ENCODE measurements at places on chromosomes 6 and 20.

DNA sequence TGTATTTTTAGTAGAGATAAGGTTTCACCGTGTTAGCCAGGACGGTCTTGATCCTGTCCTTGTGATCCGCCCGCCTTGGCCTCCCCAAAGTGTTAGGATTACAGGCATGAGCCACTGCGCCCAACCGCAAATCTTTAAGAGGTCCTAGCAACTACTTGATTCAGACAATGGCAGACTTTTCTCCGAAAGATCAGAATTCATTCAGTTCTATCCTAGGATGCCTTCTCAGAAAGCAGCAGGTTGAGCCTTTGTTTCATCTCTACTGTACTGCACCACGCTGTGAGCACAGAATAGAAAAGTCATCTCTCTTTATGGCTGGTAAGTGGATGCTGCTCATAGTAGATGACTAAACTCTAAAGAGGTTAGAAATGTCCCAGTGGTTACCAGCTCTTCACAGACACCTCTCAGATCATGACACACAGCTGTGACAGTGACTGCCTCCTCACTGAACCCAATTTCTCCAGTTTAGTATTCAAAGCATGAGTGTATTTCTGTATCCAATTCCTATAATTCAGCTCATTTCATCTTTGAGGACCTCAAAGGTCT is 6.0 kb upstream of the HSF2 start:
- DNase-seq: peak; percentile 21
- no peak overlapping the region for H3K27ac ChIP-seq
- H3K27me3 ChIP-seq: no peaks in the 10 kb centered on the region
- H3K36me3 ChIP-seq: no peaks in the 10 kb centered on the region

DNA sequence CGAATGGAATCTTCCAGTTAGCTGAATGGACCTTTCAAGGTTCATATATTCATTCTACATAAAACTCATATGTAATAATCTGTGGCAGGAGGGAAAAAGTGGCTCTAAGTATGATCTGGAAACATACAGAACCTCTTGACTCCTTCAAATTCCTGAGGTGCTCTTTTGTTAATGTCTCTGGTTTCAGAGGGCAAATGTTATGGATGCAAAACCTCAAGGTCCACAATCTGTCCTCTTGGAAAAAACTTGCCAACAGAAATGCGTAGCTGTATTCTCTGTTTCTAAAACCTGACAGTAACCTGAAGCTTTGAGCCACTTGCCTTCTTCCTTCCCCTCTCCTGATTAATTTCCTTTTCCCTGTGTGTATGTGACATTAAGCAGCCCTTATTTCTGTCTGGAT is 80.9 kb upstream of the SUPT3H start:
- peaks cover 29% of the 10 kb centered on the region for H3K4me1 ChIP-seq
- H3K4me3 ChIP-seq: no peak overlapping the region

DNA sequence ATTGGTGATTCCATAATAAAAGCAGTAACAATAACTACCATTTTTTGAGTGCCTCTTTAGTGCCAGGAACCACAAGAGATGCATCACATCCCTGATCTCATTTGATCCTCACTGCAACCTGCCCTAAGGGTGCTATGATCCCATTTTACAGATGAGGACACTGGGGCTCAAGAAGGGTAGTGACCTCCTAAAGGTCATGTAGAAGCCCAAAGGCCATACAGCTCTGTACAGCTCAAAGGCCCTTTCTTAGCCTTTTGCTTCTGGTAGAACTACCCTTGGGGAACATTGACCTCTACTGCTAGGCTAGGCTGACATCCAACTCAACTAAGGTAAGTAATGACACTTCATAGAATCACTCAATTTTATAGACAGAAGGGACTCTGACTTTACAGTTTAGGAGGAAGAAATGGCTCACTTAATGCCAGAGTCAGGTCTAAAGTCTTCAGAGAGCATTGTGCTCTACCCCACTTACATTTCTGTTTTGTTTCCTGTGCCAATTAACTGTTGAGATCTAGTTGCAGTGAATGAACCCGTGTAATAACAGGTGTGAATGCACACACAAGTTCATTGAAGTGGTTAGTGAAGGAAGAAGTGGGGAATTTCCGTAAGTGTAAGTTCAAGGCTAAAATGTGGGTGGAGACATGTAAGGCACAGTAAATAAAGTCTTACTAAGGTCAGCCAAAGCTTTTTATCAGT is 10.7 kb downstream of the SLC9A8 start:
- peak overlapping the region; percentile 32 for H3K4me3 ChIP-seq
- no peaks in the 10 kb centered on the region for H3K27me3 ChIP-seq
- H3K27ac ChIP-seq: peak overlapping the region; percentile 80
- peaks cover 44% of the 10 kb centered on the region for H3K4me1 ChIP-seq
- peak; percentile 34 for DNase-seq

GRCh38 chr6:11012295-11012754 is 31.8 kb downstream of the ELOVL2 start:
- H3K4me1 ChIP-seq: no peaks in the 10 kb centered on the region
- no peak overlapping the region for H3K27ac ChIP-seq
- H3K4me3 ChIP-seq: no peak overlapping the region
- no peak for DNase-seq
- H3K36me3 ChIP-seq: no peaks in the 10 kb centered on the region

DNA sequence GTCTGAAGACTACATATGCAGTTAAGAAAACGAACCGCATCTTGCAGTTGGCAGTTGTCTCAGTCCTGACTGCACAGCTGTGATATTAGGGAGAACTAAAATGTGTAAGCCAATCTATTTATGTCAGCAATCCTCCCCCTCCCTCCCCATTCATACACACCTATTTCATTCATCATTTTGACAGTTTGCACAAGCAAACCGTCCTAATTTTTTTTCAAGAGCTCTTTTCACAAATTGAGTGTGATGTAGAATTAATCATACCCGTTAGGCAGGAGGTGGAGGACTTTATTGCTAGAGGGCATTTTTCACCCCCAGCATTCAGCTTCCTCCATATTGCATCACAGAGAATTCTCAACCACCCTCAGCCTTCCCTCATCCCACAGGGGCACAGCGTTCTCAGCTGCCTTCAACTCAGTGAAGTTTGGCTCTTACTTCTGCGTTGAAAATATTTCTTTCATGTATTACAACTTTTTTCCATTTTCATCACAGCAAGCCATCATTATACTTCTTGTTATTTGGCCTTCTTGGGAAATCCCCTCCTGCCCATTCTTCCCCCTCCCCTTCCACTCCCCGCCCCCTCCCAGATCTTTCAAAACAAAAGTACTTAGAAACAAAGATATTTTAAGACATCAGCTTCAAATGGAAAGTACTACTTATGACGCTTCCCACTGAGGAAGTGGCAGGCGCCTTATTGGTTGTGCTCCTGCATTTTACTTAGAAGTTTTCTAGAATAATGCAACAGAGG is 37.5 kb downstream of the NOX3 start:
- peak overlapping the region; percentile 80 for H3K4me3 ChIP-seq
- H3K4me1 ChIP-seq: peaks cover 35% of the 10 kb centered on the region
- DNase-seq: peak; percentile 69
- H3K27ac ChIP-seq: peak overlapping the region; percentile 96
- no peaks in the 10 kb centered on the region for H3K36me3 ChIP-seq

DNA sequence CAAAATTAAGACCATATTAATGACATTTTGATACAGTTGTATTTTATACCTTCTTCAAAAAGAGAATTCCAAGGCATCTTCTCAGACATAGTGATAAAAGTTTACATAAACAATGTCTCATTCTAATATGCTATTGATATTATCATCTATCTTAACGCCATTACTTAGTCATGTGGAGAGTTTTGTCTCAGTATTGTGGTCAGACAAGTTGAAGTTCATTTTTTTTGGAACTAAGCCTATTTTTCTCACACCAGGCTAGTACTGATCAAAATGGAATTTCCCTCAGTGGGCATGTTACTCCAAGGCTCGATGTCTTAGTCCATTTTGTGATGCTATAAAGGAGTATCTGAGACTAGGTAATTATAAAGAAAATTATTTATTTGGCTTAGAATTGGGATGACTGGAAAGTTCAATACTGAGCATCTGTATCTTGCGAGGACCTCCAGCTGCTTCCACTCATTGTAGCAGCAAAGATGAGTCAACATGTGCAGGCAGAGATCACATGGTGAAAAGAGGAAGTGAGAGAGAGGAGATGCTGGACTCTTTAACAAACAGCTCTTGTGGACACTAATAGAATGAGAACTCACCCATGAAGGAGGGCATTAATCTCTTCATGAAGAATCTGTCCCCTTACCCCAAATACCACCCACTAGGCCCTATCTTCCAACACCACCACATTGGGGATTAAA is 825.5 kb upstream of the MANEA start:
- DNase-seq: no peak
- no peak overlapping the region for H3K4me3 ChIP-seq
- H3K27ac ChIP-seq: no peak overlapping the region
- no peaks in the 10 kb centered on the region for H3K27me3 ChIP-seq
- H3K4me1 ChIP-seq: no peaks in the 10 kb centered on the region
- H3K36me3 ChIP-seq: no peaks in the 10 kb centered on the region

DNA sequence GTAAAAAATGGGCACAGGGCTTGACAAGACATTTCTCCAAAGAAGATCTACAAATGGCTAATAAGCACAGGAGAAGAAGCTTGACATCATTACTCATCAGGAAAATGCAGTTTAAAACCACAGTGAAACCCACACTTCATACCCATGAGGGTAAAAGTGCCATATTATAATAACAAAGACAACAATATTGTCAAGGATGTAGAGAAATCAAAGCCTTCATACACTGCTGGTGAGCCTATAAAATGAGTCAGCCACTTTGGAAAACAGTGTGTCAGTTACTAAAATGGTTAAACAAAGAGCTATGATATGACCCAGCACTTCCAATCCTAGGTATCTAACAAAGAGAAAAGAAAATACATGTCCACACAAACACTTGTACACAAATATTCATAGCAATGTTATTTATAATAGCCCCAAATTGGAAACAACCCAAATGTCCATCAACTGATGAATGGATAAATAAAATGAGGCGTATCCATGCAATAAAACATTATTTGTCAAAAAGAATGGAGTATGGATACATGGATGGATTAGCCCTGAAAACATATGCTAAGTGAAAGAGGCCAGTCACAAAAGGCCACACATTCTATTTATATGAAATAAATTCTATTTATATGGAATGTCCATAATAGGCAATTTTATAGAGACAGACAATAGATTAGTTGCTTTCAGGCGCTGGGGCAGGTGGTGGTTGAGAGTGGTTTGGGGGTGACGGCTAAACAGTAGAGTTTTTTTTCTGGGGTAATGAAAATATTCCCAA is 11.5 kb upstream of the IL20RA start:
- no peaks in the 10 kb centered on the region for H3K4me1 ChIP-seq
- no peak for DNase-seq
- H3K4me3 ChIP-seq: no peak overlapping the region
- peaks cover 54% of the 10 kb centered on the region for H3K27me3 ChIP-seq

GRCh38 chr20:62795023-62795761 is 1.1 kb upstream of the MRGBP start:
- peaks cover 21% of the 10 kb centered on the region for H3K36me3 ChIP-seq
- DNase-seq: peak; percentile 74
- H3K27me3 ChIP-seq: no peaks in the 10 kb centered on the region
- peaks cover 24% of the 10 kb centered on the region for H3K4me1 ChIP-seq

DNA sequence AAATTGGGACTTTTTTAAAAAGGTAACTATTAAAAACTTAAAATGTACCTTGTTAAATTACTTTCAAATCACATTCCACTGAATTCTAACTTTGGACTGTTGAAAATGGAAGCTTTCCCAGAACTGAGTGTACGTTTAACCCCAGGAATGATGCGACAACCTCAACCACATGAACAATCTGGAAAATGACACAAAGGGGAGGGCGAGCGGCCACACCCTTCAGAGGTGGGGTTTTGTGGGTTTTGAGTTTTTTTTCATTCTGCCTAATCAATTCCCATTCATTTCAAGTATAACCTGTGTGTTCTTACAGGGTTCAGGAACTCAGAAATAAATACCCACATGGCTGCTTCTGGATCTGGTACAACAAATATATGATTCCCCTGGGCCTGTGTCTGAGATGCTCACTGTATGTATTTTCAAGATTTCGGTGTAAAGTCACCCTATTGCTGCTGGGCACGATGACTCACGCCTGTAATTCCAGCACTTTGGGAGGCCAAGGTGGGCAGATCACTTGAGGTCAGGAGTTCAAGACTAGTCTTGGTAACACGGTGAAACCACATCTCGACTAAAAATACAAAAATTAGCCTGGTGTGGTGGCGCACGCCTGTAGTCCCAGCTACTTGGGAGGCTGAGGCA is 21.6 kb downstream of the CNKSR3 start:
- peaks cover 3% of the 10 kb centered on the region for H3K27me3 ChIP-seq
- DNase-seq: no peak
- H3K4me3 ChIP-seq: no peak overlapping the region
- no peaks in the 10 kb centered on the region for H3K36me3 ChIP-seq
- H3K4me1 ChIP-seq: no peaks in the 10 kb centered on the region

- H3K27me3 ChIP-seq: peaks cover 12% of the 10 kb centered on the region
- H3K36me3 ChIP-seq: peaks cover 24% of the 10 kb centered on the region
- peak; percentile 42 for DNase-seq
- H3K27ac ChIP-seq: peak overlapping the region; percentile 83
- H3K4me1 ChIP-seq: peaks cover 45% of the 10 kb centered on the region
- peak overlapping the region; percentile 93 for H3K4me3 ChIP-seq
These were observed 1.0 kb downstream of the TRERF1 start for GRCh38 chr6:42450477-42451332.

- no peaks in the 10 kb centered on the region for H3K27me3 ChIP-seq
- H3K27ac ChIP-seq: no peak overlapping the region
- no peak for DNase-seq
- peaks cover 29% of the 10 kb centered on the region for H3K36me3 ChIP-seq
- no peaks in the 10 kb centered on the region for H3K4me1 ChIP-seq
- H3K4me3 ChIP-seq: no peak overlapping the region
These were observed 92.2 kb downstream of the CTNNBL1 start for GRCh38 chr20:37786043-37786442.

GRCh38 chr6:154930451-154930851 is 64.7 kb upstream of the TIAM2 start:
- DNase-seq: no peak
- H3K27ac ChIP-seq: no peak overlapping the region
- H3K4me3 ChIP-seq: no peak overlapping the region
- H3K4me1 ChIP-seq: peaks cover 7% of the 10 kb centered on the region
- no peaks in the 10 kb centered on the region for H3K36me3 ChIP-seq
- peaks cover 3% of the 10 kb centered on the region for H3K27me3 ChIP-seq

DNA sequence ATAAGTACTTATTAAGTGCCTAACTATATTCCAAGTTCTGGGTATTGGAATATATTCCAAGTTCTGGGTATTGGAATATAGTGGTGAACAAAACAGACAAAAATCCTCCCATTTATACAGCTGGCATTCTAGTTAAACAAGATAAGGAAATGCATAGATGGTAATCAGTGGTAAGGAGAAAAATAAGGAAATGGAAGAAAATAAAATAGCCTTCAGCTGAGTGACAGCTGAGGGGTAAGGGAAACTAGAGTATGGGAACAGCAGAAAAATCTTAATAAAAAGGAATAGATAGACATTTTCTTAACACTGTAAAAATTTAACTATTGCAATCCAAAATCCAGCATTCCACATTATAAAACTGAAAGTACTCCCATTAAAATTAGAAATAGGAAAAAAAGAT is 17.2 kb upstream of the WFDC10A start:
- H3K27ac ChIP-seq: no peak overlapping the region
- no peaks in the 10 kb centered on the region for H3K36me3 ChIP-seq
- H3K4me3 ChIP-seq: no peak overlapping the region
- DNase-seq: no peak
- H3K27me3 ChIP-seq: no peaks in the 10 kb centered on the region

GRCh38 chr6:15744818-15745402 is 82.1 kb upstream of the DTNBP1 start:
- DNase-seq: no peak
- no peak overlapping the region for H3K4me3 ChIP-seq
- peaks cover 1% of the 10 kb centered on the region for H3K4me1 ChIP-seq
- H3K36me3 ChIP-seq: peaks cover 9% of the 10 kb centered on the region
- H3K27me3 ChIP-seq: no peaks in the 10 kb centered on the region

GRCh38 chr6:89348372-89348771 is 4.2 kb downstream of the UBE2J1 start:
- H3K27me3 ChIP-seq: no peaks in the 10 kb centered on the region
- peaks cover 51% of the 10 kb centered on the region for H3K4me1 ChIP-seq
- peaks cover 9% of the 10 kb centered on the region for H3K36me3 ChIP-seq

Measured in T-helper 2 cell treated with Interferon-gamma antibody and Interleukin-4, amounts not matched to agents 5 μg/mL and 100 μg/mL, for 36 hours (primary cell).